Vagina (tissue), 2 donors: ENCODE measurements at places on chromosomes 4 and X.

- DNase-seq: no peak
These were observed 596.4 kb downstream of the MID1IP1 start for GRCh38 chrX:39397561-39398199.

- no peak for DNase-seq
These were observed 30.5 kb upstream of the PRPS1 start for GRCh38 chrX:107597791-107598190.

DNA sequence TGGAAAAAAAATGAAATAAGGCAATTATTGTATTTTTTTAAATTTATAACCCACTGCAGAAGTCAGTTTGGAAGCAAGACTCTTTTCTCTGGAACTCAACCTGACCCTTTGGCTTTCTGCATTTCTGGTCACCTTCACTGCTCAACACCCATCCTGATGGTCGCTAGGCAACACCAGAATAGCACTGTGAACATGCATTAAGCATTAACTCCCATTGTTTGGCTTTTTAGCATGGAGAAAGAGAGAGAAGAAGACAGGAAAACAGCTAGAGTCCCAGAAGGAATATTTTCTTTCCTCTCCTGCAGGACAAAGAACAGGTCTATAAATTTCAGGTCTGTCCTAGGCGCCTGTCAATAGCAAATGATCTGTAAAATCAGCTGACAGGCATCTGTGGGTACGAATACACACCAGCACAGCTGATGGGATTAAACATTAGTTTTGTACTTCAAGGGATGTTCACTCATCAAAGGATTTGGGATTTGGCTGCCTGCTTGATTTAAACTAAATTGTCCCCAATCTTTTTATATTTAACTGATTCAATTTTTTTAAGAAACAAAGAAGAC is 137.2 kb upstream of the ETNPPL start:
- DNase-seq: no peak

GRCh38 chr4:786074-786741 is 39.7 kb downstream of the CPLX1 start:
- no peak for DNase-seq

GRCh38 chrX:9847071-9847470 is 60.8 kb downstream of the SHROOM2 start:
- no peak for DNase-seq

- DNase-seq: no peak
These were observed 282.9 kb downstream of the USP46 start for GRCh38 chr4:52376132-52376704.

DNA sequence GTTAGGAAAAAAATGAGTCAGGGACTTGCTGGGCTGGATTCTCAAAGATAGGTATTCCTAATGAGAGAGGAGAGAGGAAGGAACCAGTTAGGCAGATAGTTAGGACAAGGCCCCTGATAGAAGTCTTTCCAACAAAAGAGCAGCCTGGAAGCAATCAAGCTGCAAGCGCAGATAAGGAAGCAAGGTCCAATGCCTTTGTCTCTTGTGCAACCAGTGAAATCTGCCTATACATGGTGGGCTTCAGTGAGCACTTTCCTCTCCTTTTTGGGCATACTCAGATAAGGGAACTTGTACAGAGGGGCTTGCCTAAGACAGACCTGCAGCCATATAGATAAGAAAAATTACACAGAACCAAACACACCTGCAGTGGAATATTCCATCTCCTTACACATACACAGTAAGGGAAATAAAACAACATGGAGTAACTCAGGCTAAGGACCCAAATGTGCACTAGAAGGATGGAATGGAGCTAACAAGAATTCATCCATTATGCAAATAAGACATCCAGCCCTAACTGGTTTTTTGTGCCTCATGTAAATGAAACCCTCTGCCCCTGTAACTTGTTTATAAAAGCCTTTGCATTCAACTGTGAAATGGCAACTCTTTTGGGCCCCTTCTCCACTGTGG is 68.8 kb downstream of the PCDH18 start:
- DNase-seq: no peak

DNA sequence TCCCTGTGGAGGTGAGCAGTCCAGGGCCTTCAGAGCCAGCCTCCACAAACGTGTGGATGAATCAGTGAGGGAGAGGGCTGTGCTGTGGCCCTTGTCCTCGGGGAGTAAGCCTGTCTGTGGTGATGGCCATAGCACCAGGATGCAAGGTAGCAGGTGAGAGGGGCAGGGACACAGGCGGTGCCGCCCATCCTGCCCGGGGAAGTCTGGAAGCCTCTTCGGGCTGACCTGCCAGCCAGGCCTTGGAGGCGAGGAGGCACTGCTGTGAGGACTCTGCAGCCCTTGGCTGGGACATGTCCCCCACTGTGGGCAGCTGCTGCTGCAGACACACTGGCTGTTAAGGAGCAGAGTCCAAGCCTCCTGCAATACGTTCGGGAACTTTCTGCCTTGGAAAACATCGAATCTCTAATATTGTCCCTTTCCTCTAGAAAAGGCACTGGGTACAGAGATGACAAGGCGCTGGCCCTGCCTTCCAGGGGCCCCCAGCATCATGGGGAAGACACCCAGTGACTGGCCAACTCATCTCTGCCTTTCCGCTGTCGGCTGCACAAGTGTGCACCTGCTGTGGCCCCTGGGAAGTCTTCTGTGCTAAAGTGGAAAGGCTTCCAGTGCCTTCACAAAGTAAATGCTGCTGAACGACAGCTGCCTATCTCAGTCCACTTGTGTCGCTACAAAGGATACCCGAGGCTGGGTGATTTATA is 101.4 kb downstream of the ADRA2C start:
- no peak for DNase-seq

DNA sequence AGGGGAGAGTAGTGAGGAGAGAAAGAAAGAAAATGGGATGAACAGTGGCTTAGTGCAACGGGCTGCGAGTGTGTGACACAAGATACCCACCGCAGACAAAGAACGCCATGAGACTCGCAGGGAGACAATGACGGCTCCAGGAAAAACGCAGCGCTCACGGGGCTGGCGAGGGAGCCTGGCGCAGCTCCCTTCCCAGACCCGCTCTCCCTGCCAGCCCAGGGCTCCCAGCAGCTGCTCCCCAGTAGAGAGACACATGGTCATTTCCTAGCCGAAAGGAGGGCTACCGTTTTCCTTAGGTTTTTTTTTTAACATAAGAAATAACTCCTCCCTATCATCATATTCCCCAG is 149.5 kb downstream of the MAML3 start:
- no peak for DNase-seq

GRCh38 chr4:7756561-7757355 is 182.9 kb downstream of the AFAP1 start:
- DNase-seq: no peak

DNA sequence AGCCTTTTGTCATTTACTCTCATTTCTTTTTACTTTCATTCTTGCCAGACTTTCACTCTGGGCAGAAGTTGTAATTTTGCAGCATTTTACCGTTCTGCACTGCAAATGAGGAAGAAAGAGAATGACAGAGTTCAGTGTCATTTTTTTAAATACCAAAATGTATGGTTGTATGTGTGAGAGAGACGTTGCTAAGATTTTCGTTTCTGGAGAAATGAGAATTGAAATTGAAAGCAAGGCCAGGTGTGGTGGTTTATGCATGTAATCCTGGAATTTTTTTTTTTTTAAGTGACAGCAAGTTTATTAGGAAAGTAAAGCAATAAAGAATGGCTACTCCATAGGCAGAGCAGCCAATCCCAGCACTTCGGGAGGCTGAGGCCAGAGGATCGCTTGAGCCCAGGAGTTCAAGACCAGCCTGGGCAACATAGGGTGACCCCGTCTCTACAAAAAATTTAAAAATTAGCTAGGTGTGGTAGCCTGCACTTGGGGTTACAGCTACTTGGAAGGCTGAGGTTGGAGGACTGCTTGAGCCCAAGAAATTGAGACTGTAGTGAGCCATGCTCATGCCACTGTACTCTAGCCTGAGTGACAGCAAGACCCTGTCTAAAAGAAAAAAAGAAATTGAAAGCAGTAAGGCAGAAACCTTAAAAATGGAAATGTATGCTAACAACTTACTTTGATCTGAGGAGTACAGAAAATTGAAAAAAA is 12.9 kb downstream of the DCK start:
- DNase-seq: no peak

DNA sequence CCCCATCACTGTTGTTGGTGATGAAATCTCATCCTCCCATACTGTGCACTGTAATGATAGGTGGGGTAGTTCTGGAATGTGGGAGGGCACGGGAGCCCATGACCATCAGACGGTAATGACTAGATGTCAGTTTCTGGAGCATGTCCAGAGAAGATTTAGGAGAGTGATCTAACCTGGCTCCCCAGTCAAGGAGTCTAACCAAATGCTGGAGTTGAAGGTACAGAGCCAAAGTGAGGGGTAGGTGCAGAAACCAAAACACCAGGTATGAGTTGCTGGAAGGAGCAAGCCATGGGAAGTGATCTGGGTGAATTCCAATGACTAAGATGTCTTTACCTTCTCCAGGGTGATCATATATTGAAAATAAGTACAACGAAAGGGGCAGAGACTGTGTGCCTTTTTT is 296.9 kb downstream of the INPP4B start:
- no peak for DNase-seq

GRCh38 chr4:69649207-69649606 is 3.8 kb downstream of the UGT2A1 start:
- no peak for DNase-seq

- no peak for DNase-seq
These were observed 106.8 kb upstream of the CBLL2 start for GRCh38 chrX:22165732-22166457.

GRCh38 chrX:71532078-71532752 is 689 bp upstream of the OGT start:
- no peak for DNase-seq

- DNase-seq: no peak
These were observed 32.0 kb upstream of the TMEM131L start for GRCh38 chr4:153434190-153434589.

DNA sequence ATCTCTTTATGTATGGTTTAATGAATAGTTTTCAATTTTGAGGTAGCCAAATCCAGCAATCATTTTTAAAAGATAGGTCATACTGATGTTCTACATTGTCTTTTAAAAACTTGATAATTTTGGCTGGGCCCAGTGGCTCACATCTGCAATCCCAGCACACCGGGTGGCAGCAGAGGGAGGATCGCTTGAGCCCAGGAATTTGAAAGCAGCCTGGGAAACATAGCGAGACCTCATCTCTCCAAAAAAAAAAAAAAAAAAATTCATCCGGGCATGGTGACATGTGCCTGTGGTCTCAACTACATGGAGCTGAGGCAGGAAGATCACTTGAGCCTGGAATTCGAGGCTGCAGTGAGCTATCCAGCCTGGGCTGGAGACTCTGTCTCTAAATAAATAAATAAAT is 419.8 kb downstream of the GALNTL6 start:
- no peak for DNase-seq

GRCh38 chrX:148784137-148784536 is 283.7 kb downstream of the AFF2 start:
- DNase-seq: no peak

DNA sequence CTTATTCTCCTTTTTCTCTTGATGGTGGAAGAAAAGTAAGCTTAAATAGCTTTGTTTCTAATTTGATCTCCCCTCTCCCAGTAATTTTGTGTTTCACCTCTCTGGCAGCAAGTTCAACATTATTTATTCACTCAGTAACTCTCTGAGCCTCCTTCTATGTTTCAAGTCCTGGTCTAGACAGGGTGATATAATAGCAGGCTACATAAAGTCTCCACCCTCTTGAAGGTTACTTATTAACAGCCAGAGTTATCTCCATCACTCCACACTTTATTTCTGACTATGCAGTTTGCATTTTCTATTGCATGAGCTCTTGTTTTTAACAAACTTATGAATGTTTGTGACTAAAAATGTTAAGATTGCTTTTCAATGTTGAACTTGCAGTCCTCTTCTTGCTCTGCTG is 17.8 kb upstream of the ANOS1 start:
- DNase-seq: no peak
